ENCODE measurements at places on chromosomes 4 and X.

GRCh38 chr4:39613093-39613656 is 25.5 kb downstream of the SMIM14 start:
- no peak for DNase-seq

DNA sequence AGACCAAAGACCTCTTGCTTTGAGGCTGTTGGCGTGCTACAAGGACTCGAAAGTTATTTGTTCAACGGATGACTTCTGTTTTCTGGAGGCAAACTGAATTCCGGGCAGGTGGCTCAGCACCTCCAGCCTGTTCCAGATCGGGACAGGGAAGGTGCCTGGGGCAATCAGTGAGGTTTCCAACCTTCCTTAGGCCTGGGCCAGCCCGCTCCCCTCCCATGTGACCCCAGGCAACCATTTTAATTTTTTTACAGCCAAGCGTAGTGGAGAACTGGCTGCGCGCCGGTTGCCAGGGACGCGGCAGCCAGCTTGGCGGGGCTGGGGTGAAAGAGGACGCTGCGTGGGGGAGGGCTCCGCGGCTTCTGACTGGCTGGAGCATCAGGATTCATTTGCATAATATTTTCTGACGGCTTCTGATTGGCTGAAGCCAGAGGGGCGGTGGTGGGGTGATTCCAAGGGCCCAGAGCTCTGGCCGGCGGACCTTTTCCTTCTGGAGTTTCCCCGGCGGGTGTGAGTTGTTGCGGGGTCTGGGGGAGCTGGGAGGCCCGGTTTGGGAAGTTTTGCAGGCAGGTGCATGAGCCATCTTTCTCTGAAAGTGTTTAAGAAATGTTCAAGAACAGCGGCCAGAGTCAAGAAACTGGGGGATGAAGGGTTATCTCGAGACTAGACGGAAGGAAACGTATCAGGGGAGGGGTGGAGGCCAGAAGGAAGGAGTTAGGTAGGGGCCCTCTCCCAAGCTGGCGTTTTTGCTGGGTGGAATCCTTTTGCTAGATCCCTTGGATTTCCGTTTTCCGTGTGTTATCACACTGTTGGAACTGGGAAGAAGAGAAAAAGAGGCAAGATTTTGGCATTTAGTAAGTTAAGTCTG is at the start of gene MID1IP1:
Gene MID1IP1 (plus strand): TSS at position 479 of the 865 bp plus-strand sequence. CDS start 3,488 bp downstream, outside the sequence.
- DNase-seq: peak; percentile 71

DNA sequence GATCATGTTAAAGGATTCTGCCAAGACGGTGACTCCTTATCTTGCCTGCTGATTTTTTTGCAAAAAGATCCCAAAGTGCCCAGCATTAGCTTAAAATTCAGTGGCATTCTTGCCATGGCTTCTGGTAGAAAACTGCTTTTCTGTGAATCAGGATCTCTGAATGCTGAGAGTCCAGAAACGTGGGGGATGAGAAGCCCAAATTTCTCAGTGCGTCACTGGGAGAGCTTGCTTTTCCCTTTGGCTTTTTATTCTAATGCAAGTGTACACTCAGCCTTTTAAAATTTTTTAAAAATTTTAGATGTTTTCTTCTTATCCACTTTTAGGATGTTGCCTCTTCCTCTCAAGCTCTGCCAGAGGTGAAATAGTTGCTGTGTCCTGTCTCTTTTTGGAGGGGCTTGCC is 98.4 kb downstream of the TLL1 start:
- DNase-seq: no peak

DNA sequence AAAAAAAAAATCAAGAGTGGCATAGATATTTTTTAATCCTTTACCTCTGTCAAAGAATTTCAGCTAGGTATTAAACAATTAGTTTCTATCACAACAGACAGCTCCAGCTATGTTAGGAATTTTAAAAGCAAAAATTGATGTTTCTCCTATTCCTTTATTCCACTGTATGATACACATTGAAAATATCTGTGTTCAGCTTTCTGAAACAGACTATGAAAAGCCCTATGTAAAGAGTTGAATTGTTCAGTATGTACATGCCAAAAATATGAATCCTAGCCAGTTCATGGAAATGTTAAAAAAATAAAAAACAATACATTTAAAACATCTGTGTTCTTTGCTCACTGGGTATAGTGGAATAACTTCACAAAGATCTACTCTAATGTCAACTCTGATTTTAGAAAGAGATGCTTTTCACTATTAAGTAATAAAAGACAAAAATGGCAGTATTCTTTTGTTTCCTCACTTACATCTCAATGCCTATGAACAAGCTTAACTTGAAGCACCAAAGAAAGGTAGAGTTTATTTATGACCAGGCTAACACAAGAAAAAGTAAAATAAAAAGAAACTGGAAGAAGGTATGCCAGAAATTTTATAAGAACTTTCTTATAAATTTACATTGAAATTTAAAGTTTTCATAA is 32.1 kb downstream of the FBXW7 start:
- DNase-seq: no peak

DNA sequence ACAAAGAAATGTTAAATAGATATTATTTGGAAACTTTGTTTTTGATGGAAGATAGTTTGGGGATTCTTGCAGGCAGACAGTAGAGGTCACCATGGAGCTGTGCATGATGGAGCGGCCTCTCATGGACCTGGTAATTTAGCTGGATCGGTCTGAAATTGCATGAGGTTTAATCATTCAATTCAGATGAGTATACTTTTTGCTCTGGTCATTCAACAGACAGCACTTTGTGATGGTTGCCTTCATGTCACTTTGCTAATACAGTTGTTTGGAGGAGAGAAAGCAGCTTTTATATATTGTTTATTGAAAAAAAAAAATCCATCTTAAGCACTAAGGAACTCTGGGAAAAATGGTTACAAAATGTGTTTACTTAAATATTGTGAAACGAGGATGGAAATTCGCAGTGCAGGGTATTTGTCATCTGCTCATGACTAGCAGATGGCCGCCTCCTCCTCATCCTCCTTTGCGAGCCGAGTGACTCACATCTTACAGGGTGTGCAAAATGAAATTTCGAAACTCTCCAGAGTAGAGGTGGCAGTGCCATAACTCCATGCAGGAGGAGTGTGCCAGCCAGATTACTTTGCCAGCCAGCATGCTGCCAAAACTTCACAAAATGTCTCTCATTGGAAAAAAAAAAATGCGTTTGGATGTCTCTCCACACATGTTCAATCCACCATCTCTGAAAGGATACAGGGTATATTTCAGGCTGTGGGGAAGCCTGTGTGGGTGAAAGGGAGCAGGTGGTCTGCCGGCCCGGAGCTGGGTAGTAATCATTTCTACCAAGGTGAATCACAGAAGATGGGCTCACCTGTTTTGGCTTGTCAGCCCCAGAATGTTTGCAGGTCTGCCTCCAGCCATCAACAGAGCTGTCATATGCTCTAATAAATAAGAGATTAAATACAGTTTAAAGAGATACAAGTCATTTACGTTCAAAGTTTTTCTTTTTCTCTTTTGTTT is 314.9 kb upstream of the DIPK2B start:
- DNase-seq: peak; percentile 48

DNA sequence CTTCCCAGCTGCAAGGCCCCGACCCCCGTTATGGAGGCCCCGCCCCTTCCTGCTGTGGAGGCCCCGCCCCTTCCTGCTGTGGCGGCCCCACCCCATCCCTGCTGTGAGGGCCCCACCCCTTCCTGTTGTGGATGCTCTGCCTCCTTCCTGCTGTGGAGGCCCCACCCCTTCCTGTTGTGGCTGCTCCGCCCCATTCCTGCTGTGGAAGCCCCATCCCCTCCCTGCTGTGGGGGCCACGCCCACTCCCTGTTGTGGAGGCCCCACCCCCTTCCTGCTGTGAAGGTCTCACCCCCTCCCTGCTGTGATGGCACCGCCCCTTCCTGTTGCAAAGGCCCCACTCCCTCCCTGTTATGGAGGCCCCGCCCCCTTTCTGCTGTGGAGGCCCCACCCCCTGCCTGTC is 104.9 kb upstream of the PSAPL1 start:
- peak; percentile 17 for DNase-seq

- DNase-seq: no peak
These were observed 222.4 kb downstream of the SLIT2 start for GRCh38 chr4:20474119-20474518.

DNA sequence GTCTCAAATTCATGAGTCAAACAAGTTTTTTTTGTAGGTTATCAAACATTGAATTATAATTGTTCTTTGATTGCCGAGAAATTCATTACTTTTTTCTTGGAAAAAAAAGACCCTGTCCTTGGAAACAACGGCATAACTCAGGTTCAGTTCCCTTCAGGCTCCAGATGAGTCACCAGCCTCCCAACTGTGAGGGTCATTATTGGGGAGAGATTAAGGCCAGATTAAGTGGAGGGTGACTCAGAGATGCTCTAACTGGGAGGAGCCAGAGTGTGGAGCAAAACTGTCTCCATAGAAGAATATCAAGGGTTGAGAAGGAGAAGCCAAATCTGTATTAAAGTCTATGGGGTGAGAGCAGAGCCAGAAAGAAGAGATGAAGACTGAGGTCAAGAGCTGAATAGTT is 9.6 kb downstream of the ADGRG4 start:
- DNase-seq: no peak

GRCh38 chr4:185323606-185324005 is 72.1 kb downstream of the LRP2BP start:
- no peak for DNase-seq

GRCh38 chr4:1492651-1493539 is 86.7 kb upstream of the NKX1-1 start:
- no peak for DNase-seq

DNA sequence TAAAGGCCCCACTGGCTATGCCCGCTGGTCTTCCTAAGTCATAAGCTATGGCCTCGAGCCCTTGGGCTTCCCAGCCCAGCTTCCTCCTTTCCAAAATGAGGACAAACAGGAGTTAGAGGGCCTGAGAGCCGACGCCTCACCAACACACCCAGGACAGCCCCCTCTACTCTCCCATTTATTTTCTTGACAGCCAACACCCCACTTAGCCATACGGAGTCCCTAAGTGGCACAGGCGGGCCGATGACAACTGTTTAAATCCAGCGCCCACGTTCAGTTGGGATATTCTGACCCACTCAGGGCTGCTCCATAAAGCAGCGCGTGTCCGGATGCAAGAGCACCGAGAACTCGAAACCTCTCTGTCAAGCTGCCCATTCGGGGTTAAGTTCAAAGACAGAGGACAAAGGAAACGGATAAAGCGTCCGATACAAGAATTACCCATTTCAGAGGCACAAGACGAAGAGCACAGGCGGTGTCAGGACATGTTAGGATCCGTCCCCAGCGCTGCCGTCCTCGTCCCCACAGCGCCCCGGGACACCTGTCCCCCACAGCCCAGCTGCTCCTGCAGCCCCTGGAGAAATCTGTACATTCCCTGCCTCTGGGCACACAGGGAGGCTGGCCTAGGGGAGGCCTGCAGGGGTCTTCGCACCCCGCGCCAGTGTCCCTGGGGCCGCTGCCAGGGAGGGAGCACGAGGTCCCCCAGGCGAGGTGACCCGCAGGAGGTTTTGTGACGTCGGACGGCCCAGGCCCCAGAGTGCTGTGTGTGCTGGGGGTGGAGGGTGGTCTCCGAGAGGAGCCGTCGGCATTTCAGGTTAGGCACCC is 1.2 kb downstream of the PRKX start:
- no peak for DNase-seq

- no peak for DNase-seq
These were observed 892.8 kb upstream of the DIAPH2 start for GRCh38 chrX:95791876-95792275.

DNA sequence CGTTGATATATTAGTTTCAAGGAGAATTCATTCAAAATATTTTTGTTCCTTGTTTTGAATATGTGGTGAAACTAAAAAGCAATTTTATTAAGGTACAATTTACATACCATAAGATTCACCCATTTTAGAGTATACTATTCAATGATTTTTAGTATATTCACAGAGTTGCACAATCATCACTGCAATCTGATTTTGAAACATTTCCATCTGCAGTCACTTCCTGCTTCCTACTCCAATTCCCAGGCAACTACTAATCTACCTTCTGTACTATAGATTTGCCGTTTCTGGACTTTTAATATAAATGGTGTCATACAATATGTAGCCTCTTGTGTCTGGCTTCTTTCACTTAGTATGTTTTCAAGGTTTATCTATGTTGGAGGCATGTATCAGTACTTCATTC is 71.3 kb downstream of the SLC9A7 start:
- DNase-seq: no peak

DNA sequence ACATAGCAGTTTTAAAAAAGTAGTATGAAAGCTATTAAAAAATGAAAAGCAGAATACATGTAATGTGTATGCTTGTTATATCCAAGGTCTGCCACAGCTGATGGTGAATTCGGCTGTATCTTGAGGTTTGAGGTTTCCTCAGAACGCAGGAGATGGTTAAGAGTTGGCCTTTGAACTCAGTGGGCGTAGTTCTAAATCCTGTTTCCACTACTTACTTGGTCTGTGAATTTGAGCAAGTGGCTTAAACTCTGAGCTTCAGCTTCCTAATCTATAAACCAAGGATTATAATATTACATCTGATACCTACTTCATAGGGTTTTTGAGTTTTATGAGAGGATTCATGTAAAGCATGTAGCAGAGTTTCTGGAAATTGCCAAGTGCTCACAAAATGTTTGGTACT is 125.2 kb downstream of the STIM2 start:
- peak; percentile 37 for DNase-seq

DNA sequence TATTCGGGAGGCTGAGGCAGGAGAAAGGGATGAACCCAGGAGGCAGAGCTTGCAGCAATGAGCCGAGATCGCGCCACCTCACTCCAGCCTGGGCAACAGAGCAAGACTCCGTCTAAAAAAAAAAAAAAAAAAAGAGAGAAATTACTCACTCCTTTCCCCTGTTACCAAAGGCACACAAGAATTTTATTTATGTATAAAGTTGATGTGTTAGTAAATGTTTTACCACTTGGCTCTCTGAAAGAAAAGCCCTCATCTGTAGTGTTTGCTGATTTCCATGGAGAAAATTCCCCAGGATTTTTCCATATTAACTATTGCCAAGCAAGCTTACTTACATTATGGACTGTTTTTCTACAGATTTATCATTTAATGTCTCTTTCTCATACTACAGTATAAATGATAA is 142.1 kb upstream of the PABPC4L start:
- no peak for DNase-seq

DNA sequence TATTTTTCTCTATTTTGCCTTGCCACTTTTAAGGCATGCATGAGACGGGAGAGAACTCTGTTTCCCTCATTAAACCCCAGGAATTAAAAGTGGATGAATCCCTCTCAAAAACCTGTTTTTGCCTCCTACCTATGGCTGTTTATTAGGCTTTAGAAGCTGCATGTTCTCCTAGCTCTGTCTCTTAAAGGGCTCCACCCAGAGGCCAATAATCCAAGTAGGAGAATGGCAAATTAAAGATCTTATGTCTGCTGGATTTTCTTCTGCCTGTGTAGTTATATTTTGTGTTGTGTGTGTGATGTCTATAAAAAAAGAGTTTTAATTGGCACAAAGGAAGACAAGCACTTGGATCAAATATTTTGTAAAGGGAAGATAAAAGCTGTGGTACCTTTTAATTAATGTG is 32.4 kb downstream of the MAGEC1 start:
- no peak for DNase-seq

- DNase-seq: no peak
These were observed 313.9 kb downstream of the ASMT start for GRCh38 chrX:1928805-1929204.

DNA sequence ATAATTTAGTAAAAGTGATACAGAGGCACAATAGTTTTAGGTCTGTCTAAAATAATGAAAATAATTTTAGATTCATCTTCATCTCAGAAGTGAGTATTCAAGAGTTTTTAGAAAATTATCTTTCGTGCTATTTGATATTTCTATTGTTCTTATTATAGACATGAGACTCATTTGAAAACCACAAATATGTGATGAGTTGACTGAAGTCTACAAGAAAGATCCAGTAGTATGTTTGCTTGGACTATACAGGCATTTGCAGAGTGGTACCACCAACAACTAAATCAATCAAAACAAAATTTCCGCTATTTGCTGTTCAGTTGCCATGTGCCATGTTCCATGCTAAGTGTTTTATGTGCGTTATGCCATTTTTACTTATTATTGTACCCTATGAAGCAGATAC is 1318.5 kb downstream of the STIM2 start:
- no peak for DNase-seq

- no peak for DNase-seq
These were observed at the start of gene NPFFR2 for GRCh38 chr4:72031868-72032608. TSS of gene NPFFR2 (plus strand) at chr4:72032000. CDS start at chr4:72128592, 96,592 bp downstream.

Measured in stimulated activated CD4-positive, alpha-beta T cell treated with anti-CD3 and anti-CD28 coated beads, Interleukin-4, amount 100 ng/mL, for 24 hours (primary cell).